ENCODE measurements at places on chromosomes 6 and 20.

DNA sequence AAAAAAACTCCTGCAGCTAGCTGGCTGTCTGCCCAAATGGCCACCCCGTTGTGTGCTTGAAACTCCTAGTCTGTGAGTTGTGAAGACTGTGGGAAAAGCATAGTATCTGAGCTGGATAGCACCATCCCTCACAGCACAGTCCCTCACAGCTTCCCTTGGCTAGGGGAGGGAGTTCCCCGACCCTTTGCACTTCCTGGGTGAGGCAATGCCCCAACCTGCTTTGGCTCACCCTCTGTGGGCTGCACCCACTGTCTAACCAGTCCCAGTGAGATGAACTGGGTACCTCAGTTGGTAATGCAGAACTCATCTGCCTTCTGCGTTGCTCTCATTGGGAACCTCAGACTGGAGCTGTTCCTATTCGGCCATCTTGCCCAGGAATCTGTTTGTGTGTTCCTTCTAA lies 260.6 kb upstream of the STXBP5 start:
- no peak for DNase-seq

- DNase-seq, result no peak
Measured at GRCh38 chr20:62409931-62410745, 3.1 kb upstream of the CABLES2 start.

GRCh38 chr20:2752567-2753460 lies 47.6 kb downstream of the CPXM1 start:
- no peak for DNase-seq

- DNase-seq, result no peak
Measured at GRCh38 chr6:78916411-78916810, 49.1 kb downstream of the IRAK1BP1 start.

DNA sequence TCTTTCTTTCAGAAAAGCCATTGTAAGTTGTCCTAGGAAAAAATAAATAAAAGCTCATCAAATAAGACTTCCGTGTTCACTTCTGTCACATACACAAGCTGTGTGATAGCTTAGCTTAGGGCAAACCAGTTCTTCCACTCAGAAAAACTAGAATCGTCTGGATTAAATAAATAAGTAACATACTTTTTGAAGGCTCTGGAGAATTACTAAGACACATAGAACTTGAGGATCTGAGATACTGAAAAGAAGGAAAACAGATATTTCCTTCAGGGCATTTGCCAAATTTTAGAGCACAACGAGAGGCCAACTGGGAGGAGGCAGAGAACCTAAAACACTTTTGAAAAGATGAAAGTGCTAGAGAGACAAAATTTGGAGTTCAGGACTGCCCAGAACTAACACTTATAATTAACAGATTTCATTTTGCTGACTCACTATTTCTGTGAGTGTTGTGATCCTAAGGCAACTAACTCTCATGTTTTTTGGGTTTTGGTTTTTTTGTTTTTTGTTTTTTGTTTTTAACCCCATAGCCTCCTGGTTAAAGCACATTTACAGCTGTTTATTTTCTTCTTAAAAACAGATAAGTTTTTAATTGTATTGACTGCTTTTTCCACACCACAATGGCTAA lies 38.7 kb upstream of the THEMIS start:
- no peak for DNase-seq

DNA sequence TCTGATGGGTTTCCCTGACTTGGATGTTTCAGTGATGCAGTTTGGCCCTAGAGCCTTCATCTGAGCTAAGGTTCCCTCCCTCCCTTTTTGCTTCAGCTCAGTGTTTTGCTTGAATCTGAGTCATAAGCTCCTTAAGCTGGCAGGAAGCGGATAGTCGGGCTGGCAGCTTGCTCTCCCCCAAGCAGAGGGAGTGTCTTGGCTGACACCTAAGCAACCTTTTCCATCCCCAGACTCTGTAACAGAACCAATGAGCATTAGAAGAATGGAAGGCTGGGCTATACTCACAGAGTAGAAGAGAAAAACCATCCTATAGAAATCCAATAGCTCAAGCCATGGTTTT lies 98.3 kb downstream of the HAO1 start:
- no peak for DNase-seq

GRCh38 chr6:41386594-41386993 lies 51.2 kb downstream of the NCR2 start:
- no peak for DNase-seq

- no peak for DNase-seq
Measured at GRCh38 chr6:129597023-129597713, 112.8 kb downstream of the ARHGAP18 start.
